ENCODE measurements at places on chromosomes 13 and 19. TPM values are rescaled to one million over a fixed set of nuclear protein-coding genes. Genes with fewer than 3 reads are reported as not detected.

The DLL3 gene
- total RNA-seq, result 0.98 TPM

DNA sequence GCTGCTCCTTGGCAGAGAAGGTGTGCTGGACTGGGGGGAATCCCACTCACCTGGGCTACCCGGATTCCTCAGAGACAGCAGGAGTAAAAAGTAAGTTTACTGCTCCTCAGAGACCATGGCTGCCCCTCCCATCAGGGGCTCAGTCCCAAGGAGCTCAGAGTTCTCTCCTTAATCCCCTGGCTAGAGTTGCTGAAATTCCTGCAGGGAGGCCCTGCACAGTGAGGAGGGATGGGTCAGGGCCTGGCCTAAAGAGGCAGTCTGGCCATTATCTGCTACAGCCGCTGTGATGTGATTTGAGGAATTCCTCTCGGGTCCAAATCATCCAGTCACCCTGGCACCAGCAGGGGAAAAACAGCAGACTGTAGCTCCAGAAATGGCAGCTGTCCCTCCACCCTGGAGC is 502.5 kb downstream of the PCDH17 start:
- no peak overlapping the region for H3K4me3 ChIP-seq
- H3K4me1 ChIP-seq, result no peaks in the 10 kb centered on the region
- DNase-seq, result no peak
- no peaks in the 10 kb centered on the region for H3K27me3 ChIP-seq

The MTUS2 gene
- not detected for total RNA-seq

The WDR87 gene
- total RNA-seq, result not detected

The CRX gene
- not detected for total RNA-seq

DNA sequence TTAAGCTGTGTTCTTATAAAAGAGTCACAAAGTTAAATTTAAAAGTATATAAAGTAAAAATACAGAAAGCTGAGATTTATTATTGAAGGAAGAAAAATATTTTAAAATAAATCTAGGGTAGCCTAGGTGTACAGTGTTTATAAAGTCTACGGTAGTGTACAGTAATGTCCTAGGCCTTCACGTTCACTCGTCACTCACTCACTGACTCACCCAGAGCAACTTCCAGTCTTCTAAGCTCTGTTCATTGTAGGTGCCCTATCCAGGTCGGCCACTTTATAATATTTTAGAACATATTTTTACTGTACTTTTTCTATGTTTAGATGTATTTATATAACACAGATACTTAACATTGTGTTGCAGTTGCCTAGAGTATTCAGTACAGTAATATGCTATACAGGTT is 47.4 kb downstream of the NDFIP2 start:
- H3K27ac ChIP-seq, result no peak overlapping the region
- H3K4me1 ChIP-seq, result peaks cover 32% of the 10 kb centered on the region
- H3K27me3 ChIP-seq, result no peaks in the 10 kb centered on the region
- no peak for DNase-seq
- peaks cover 25% of the 10 kb centered on the region for H3K36me3 ChIP-seq
- H3K4me3 ChIP-seq, result no peak overlapping the region

DNA sequence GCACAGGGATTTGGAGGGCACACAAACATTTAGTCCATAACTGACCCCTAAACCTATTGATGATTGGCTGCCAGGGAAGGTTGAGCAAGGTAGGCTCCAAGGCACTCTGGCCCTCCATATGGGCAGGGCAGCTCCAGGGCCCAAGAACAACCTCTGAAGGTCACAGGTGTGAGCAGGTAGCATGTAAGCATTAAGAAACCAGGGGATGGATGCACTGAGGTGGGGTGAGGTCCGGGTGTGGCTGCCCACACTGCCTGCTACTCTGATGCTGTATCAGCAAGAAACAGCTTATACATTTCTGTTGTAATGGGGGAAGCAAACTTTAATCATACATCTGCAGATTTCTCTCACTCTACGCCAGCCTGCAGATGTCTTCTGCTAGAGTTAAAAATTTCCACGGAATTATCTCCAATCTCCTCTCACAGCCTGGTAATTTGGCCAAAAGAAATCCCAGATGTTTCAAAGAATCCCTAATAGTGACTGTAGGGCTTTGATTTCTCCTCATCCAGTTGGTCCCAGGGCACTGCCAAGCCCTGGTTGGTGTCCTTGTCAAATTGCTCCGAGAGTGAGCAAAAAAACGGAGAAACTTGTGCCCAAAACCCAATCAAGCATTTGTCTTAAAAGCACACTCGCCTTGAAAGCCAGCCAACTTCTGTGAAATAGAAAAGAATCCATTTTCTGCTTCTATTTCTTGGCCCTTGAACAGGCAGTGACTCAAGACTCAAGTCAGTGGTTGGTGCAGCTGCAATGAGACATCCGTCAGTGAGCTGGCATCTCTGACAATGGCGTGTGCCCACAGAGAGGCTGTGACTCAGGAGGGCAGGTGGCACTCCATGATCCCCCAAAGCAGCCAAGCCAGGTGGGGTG is 72.5 kb upstream of the MRI1 start:
- DNase-seq, result no peak
- H3K4me3 ChIP-seq, result no peak overlapping the region
- H3K36me3 ChIP-seq, result no peaks in the 10 kb centered on the region
- H3K27me3 ChIP-seq, result no peaks in the 10 kb centered on the region
- H3K4me1 ChIP-seq, result no peaks in the 10 kb centered on the region

GRCh38 chr13:50682002-50682401 is 161.5 kb downstream of the DLEU7 start:
- H3K4me1 ChIP-seq, result peaks cover 25% of the 10 kb centered on the region
- H3K36me3 ChIP-seq, result no peaks in the 10 kb centered on the region
- no peak overlapping the region for H3K27ac ChIP-seq

GRCh38 chr19:48152551-48152950 is 17.6 kb downstream of the LIG1 start:
- H3K4me3 ChIP-seq, result no peak overlapping the region
- no peaks in the 10 kb centered on the region for H3K27me3 ChIP-seq
- H3K36me3 ChIP-seq, result peaks cover 34% of the 10 kb centered on the region
- peaks cover 2% of the 10 kb centered on the region for H3K4me1 ChIP-seq

GRCh38 chr13:98199480-98199879 is 22.4 kb upstream of the RNF113B start:
- H3K4me3 ChIP-seq, result no peak overlapping the region
- H3K36me3 ChIP-seq, result no peaks in the 10 kb centered on the region
- no peak overlapping the region for H3K27ac ChIP-seq
- DNase-seq, result no peak
- H3K27me3 ChIP-seq, result peaks cover 6% of the 10 kb centered on the region
- H3K4me1 ChIP-seq, result no peaks in the 10 kb centered on the region

The SELENOV gene
- not detected for total RNA-seq

DNA sequence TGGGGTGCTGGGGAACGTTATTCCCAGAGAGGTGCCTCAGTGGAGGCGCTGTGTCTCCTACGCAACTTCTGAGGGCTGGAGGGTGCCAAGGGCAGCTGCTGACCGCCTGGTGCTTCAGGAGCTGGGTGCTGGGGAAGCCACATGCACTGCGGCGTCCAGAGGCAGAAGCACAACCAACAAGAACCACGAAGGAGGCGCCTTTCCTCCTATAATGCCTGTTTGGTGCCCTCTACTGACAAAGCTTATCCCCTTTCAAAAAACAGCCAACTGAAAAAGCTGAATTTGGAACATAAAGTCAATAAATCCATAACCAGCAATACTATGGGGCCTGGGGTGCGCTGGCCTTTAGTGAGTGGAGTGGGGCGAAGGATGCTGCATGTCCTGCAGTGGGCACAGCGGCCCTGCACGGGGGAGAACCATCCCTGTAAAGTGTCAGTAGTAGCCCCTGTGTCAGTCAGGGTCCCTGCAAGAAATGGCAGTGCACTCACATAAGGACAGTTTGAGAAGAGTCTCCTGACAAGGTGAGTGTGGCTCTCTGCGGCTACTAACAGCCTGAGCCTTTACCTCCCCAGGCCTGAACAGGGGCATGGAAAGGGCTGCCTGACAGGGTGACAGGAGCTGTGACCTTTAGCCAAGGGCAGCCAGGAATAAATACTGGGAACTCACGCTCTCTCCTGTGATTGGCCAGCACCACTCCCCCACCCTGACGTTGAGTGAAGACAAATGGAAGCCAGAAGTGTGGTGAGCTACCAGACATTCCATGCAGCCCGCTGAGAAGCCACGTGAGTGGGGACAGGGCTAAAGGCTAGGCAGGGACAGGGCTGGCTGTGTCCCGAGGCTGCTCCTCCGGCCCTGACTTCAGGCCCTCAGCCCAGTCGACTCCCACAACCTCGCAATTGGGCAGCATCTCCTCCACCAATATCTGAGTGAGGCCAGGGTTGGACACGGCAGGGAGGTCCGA is 4.5 kb upstream of the B3GNT8 start:
- H3K4me1 ChIP-seq, result peaks cover 28% of the 10 kb centered on the region
- H3K4me3 ChIP-seq, result no peak overlapping the region
- H3K27ac ChIP-seq, result no peak overlapping the region
- peaks cover 7% of the 10 kb centered on the region for H3K36me3 ChIP-seq
- DNase-seq, result peak; percentile 48
- no peaks in the 10 kb centered on the region for H3K27me3 ChIP-seq

DNA sequence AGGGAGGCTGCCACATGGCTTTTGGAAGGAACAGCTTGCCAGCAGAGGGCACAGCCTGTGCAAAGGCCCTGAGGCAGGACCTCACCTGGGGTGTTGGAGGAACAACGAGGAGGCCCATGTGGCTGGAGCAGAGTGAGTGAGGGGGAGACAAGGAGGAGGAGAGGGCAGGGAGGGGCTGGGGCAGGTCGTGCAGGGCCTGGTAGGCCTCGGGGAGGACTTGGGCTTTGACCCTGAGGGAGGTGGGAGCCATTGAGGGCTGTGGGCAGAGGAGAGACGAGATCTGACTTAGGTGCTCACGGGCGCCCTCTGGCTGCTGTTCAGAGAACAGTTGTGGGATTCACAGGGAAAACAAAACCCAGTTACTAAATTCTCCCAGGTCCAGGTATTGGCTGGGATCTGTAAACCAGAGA is 25.2 kb downstream of the ZNRF4 start:
- H3K27me3 ChIP-seq, result peaks cover 14% of the 10 kb centered on the region
- no peaks in the 10 kb centered on the region for H3K36me3 ChIP-seq
- no peaks in the 10 kb centered on the region for H3K4me1 ChIP-seq
- no peak overlapping the region for H3K27ac ChIP-seq
- peak; percentile 41 for DNase-seq
- H3K4me3 ChIP-seq, result no peak overlapping the region

The SPACA4 gene
- not detected for total RNA-seq

The ABHD13 gene
- 5.8 TPM for total RNA-seq

DNA sequence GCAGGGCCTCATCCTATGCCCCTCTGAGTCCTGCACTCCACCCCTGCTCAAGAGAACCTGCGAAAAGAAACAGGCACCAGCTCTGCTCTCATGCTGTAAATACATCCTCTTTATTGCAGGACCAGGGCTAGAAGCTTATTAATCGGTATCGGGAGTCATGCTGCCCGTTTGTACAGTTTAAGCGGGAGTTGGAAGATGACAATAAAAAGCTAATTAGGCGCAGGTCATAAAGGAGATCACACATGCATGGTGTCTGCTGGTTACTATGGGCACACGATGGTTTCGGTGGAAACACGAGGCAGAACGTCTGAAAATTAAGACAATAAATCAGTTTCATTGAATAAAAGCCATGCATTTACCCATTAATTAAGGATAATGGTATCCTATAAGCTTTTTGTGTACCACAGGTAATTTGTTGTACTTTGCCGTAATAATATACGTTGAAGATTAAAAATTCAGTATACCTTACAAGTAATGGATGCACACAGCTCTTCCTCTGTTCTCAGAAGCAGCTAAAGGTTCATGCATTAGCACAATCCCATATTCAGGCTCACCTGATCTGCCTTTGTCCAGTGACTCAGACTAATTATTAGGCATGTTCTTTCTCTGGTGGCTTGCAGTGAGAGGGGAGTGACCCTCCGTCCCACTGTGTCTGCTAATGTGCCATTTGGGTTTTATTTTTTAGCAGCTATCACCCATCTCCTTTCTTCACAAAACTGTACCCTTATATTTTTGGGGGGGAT is 406.0 kb downstream of the TSHZ3 start:
- H3K4me3 ChIP-seq, result no peak overlapping the region
- no peaks in the 10 kb centered on the region for H3K36me3 ChIP-seq
- H3K4me1 ChIP-seq, result no peaks in the 10 kb centered on the region
- no peaks in the 10 kb centered on the region for H3K27me3 ChIP-seq
- no peak for DNase-seq

The CHST8 gene
- total RNA-seq, result not detected

- H3K4me1 ChIP-seq, result no peaks in the 10 kb centered on the region
- H3K27me3 ChIP-seq, result peaks cover 4% of the 10 kb centered on the region
- no peak for DNase-seq
Observed at GRCh38 chr19:15623711-15624318, 8.8 kb downstream of the CYP4F8 start.

DNA sequence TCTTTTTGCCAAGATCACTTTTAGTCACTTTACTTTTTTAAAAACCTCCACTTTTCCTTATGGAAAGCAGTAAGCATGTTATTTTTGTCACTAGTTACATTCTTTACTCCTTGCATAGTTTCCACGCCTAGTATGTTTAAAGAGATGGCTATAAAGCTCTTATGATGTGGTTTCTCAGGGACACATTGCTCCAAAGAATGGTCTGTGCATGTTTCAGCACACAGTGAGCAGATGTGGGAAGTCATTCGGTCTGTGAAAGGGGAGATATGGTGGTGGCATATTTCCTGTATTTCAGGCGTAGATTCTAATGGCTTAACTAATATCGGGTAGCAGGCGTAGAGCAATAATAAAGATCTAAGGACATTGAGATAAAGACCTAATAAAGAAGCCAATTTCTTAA is 180.7 kb downstream of the SLITRK6 start:
- H3K27ac ChIP-seq, result no peak overlapping the region
- H3K4me1 ChIP-seq, result no peaks in the 10 kb centered on the region

The ICAM4 gene
- total RNA-seq, result 0.99 TPM

GRCh38 chr13:30908416-30908980 is 2.4 kb downstream of the MEDAG start:
- no peak overlapping the region for H3K4me3 ChIP-seq
- DNase-seq, result no peak
- H3K4me1 ChIP-seq, result peaks cover 11% of the 10 kb centered on the region
- no peaks in the 10 kb centered on the region for H3K36me3 ChIP-seq
- no peak overlapping the region for H3K27ac ChIP-seq

DNA sequence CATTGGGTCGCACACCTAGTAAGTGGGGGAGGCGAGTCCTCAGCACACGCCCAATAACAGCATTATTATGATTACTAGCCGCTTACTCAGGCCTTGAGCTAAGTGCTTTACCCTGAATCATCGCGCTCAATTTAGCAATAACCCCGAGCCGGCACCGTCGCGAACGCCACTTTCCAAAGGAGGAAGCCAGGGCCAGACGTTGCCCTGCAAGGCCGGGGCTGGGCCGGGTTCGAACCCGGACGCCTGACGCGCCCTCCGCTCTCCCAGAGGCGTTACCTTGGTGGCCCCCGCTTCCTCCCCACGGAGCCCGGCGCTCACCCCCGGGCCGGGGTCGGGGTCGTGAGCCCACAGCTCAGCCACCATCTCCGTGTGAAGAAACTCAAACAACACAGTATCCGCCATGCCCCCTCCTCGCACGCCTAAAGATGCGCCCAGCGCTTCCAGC is at the start of gene TRAPPC6A:
Gene TRAPPC6A, minus strand, starts transcription at position 421 of the 445 bp plus-strand sequence. Its CDS starts 19 bp downstream, at position 402.
- H3K4me1 ChIP-seq, result peaks cover 40% of the 10 kb centered on the region
- H3K27ac ChIP-seq, result peak within 1 kb of the TSS; percentile 92
- no peaks in the 10 kb centered on the region for H3K27me3 ChIP-seq
- H3K4me3 ChIP-seq, result peak within 1 kb of the TSS; percentile 84

The CATSPERD gene
- not detected for total RNA-seq

- no peak overlapping the region for H3K4me3 ChIP-seq
- no peak for DNase-seq
- H3K27ac ChIP-seq, result peak overlapping the region; percentile 82
- peaks cover 83% of the 10 kb centered on the region for H3K36me3 ChIP-seq
- no peaks in the 10 kb centered on the region for H3K27me3 ChIP-seq
- H3K4me1 ChIP-seq, result peaks cover 78% of the 10 kb centered on the region
Observed at GRCh38 chr19:41296433-41296871, 13.5 kb upstream of the CCDC97 start.

The PSG1 gene
- not detected for total RNA-seq
